GM20000 (cell line): ENCODE measurements at places on chromosomes 16 and 17.

DNA sequence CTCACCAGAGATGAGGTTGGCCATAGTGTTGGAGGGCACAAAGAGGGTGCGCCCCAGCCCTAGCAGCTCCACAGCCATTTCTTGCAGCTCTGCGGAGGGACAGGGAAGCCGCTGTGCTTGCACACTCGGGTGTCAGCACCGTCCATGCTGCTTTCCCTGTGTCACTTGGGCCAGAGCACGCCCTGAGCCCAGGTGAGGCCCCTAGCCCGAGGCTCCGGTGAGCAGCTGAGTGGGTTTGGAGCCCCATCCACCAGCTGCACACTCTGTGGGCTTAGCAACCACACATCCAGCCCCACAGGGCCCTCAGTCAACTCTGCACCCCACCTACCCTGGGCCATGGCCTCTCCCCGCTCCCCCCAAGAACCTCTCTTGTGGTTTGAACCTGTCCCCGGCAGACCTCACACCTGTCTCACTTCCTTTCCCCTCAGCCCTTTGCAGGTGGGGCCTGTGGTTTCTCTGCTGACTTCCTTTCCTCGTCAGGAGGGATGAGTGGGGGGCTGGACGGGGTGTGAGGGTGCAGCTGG is 20.7 kb downstream of the TMEM235 start:
- DNase-seq, result no peak

- DNase-seq, result peak; percentile 22
Measured at GRCh38 chr17:9529033-9529700, 46.5 kb downstream of the STX8 start.

- peak; percentile 21 for DNase-seq
Measured at GRCh38 chr16:70520612-70521297, 2.6 kb downstream of the COG4 start.

DNA sequence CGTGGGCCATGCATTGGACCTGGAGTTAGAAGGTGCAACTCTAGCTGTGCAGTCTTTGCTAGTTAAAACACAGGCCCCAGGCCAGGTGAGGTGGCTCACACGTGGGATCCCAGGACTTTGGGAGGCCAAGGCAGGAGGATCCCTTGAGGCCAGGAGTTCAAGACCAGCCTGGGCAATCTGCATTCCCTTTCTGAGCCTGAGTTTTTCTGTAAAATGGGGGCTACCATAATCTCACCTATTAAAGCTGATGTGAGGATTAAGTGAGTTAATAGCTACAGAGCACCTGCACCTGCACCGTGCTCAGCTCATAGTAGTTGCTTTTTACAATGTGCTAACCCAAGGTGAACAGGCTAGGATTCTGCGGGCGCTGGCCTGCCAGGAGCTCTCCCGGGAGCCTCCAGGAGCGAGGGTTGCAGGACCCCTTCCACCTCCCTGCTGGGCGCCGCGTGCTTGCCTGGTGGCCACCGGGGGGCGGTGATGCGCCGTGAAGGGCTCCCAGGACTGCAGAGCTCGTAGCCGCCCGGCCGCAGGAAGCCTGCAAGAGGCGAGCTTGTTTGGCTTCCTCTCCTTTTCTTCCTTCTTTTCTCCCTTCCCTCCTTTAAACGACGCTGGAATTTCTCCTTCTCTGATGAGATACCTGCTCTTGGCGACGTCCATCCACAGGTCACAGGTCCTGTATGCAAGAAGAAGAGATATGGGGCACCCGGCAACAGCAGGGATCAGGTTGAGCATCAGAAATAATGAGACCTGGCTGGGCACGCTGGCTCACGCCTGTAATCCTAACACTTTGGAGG is 51.3 kb downstream of the ZFP90 start:
- DNase-seq, result peak; percentile 67

DNA sequence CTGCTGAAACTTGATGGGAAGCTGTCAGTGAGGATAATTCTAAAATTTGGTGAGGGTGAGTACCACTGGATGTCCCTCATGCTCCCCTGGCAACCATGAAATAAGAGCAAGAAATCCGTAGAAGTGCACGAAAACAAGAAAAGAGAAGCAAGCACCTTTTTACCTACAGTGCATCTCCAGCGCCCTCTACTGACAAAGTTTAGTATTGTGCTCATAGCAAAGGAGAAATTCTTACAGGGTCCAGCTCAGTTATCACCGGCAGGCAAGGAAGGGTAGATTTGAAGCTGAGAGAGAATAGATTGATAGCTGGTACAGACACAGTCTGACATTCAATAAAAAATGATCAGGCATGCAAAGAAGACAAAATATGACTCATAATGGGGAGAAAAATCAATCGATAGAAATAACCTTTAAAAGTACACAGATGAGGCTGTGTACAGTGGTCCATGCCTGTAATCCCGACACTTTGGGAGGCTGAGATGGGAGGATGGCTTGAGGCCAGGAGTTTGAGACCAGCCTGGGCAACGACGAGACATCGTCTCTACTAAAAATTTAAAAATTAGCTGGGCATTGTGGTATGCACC is 28.3 kb upstream of the TEX2 start:
- DNase-seq, result no peak

DNA sequence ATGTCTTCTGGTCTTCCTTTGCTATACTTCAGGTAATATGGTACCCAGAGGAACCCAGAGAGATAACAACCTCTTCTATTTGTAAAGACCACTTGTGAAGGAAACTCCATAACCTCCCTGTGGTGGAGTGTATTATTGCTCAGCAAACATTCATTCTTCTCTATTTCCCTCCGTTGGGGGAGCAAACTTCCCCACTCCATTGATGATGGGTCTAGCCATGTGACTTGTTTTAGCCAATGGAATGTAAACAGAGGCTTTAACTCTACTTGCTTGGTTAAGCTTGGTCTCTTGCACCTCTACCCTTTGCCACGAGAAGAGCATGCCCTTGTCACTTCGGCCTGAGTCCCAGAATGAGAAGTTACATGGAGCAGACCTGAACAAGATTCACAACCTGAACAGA is 30.0 kb upstream of the SKAP1 start:
- DNase-seq, result no peak

DNA sequence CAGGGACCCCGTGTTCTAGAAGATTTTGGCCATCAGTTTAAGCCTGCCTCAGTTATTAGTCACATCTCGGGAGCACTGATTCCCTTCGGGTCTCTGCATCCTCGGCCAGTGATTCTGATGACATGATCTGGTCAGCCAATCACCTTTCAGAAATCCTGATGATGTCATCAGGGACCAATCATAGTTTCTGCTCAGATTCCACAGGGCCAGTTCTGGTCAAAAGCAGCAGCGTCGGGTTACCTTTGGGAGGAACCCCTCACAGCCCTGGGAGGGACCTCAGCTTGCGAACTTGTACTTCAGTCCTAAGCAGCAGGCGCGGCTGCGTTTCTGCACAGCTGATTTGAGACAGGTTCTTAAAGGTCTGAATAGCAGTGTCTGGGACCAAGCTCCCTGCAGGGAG is 13.9 kb downstream of the KDM8 start:
- DNase-seq, result no peak

- no peak for DNase-seq
Measured at GRCh38 chr16:1884155-1884760, 12.3 kb upstream of the MEIOB start.

- DNase-seq, result no peak
Measured at GRCh38 chr17:39635614-39636176, 1.2 kb upstream of the STARD3 start.

DNA sequence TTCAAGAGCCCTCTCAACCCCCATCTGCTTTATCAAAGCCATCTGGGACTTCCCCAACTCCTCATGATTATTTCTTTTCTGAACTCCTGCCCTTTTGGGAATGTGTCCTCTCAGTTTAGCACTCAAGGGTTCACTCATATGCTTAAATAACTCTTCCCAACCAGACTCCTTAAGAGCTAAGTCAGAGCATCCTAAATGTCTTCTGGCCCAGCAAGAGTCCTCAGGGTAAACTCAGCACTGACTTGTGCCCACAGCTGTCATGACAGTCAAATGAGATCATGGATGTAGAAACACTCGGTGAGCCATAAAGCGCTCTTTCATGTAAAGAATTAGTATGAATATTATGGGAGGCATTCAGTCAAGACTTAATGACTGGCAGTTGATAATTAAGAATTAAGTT is 85.9 kb downstream of the TEX14 start:
- DNase-seq, result no peak

DNA sequence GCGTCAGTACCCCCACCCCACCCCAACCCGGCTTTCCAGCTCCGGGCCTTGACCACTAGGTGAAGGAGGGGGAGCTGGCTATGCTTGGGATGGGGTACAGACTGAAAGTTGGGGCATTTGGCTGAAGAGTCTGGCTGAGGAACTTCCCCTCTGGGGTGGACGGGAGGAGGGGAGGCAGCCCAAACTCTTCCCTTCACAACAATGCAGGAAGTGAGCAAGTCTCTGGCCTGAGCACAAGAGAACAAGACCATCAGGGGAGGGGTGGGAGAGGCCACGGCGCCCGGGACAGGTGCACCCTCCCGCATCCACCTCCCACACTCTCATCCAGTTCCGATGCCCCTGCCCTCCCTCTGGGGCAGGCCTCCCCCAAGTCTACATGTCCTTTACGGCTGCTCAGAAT is 5.6 kb downstream of the USH1G start:
- no peak for DNase-seq

DNA sequence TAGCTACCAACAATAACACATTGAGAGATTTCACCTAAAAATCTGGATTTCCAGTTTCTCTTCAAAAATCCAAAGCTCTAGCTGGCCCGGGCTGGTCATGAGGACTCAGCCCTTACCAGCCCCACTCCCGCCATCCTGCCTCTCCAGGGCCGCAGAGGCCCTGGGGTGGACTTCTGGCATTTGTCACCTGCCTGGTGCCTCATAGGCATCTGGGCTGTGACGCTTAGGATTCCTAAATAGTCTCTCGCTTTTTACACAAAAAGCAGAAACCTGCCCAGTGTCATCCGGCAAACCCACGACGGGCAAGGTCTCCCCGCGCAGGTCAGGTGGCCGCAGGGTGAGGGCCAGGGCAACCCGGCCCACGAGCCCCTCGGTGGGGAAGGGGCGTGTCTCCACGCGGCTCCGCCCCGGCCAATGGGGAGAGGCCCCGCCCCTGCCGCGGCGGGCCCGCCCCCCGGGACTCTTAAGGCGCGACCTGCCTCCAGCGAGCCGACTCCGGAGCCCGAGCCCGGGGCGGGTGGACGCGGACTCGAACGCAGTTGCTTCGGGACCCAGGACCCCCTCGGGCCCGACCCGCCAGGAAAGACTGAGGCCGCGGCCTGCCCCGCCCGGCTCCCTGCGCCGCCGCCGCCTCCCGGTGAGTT is at the start of gene VASN:
VASN (plus strand) TSS at position 492 of the 644 bp plus-strand sequence. CDS start 9,030 bp downstream, outside the sequence.
- peak; percentile 97 for DNase-seq

DNA sequence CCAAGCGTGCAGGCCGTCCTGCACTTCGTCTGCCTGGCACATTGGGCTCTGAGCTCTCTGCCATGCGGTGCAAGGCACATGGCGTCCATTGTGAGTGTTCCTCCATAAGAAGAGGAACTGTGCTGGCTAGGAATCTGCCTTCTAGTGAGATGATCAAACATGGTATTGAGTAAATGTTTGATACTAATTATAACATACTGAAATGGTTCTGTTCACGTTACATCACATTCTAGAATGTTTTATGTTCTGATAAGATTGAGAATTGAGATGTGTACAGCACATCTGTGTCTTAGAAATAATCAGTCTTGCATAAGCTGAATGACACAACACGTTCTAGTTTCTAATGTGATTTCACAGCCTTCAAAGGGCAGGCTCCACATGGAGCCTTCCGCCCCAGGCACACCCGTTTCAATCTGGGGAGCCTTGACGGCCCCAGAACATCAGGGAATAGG is 42.9 kb downstream of the USP10 start:
- no peak for DNase-seq

- DNase-seq, result no peak
Measured at GRCh38 chr16:12411516-12411915, 392.2 kb downstream of the CPPED1 start.

- DNase-seq, result peak; percentile 63
Measured at GRCh38 chr17:7045492-7046126, 1.7 kb upstream of the SLC16A11 start.

- DNase-seq, result no peak
Measured at GRCh38 chr17:83067718-83068261, 11.6 kb upstream of the METRNL start.

DNA sequence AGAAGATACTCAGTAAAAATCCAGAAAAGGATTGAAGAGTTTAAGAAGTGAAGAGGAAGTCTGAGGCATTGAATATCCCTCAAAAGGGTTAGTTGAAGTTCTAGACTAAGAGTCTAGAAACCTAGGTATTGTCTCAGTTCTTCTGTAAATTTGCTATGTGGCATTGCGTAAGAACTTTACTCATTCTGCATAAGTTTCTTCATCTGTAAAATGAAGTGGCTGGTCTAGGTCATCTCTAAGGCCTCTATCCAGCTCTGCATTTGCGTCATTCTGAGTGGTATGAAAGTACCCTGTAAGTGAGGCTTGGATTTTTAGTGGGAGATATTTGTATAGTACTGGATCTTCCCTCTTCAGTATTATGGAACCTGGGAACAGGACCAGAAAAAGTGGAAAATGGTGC is 130.2 kb downstream of the MYO1D start:
- no peak for DNase-seq

DNA sequence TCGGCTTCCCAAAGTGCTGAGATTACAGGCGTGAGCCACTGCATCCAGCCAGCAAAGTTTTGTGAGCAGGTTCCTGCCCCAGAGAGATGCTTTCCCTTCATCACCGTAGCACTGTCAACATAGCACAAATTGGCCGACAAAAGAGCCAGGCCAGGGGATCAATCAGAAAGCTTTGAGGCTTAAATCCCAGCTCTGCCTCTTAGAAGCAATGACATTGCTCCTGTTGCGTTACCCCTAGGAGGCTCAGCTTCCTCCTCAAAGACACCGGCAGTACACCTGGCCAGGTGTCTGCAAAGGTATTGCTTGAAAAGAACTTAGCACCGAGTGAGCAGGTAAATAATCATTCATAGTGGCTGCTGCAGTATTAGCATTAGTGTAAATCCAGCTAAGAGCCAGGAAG is 86.5 kb downstream of the NDE1 start:
- DNase-seq, result no peak

GRCh38 chr17:46833840-46834208 is 15.3 kb upstream of the WNT3 start:
- DNase-seq, result no peak

- DNase-seq, result peak; percentile 24
Measured at GRCh38 chr17:57531648-57532504, 213.2 kb downstream of the CCDC182 start.

DNA sequence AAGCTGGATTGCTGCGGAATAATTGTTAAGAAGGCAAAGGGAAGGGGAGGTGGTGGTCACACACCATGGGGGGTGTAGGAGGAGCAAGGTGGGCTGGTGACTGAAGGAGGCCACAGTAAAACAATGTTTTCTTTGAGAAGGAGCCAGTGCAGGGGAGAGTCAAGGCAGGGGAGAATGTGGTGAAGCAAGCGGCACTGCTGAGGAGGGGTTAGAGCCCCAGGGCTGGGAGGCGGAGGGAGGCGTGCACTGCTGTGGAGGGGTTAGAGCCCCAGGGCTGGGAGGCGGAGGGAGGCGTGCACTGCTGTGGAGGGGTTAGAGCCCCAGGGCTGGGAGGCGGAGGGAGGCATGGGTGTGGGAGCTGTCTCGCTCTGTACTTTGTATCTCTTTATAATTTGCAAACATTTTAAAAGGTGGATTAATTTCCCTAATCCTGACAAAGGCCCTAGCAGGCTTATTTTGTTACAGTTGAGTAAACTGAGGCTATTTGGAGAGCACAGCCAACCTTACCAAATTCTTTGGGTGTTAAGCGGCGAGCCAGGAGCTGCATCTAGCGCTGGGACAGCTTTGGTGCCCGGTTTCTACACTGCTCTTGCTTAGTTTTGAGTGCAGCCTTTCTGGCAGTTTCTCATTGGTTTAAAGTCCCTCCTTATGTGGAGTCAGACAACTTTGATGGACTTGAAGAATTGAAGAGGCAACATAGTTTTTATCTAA is 20.9 kb downstream of the RPTOR start:
- no peak for DNase-seq

- no peak for DNase-seq
Measured at GRCh38 chr17:77392376-77393273, 251.9 kb downstream of the SEC14L1 start.
